ENCODE measurements at places on chromosomes 1 and 21.

DNA sequence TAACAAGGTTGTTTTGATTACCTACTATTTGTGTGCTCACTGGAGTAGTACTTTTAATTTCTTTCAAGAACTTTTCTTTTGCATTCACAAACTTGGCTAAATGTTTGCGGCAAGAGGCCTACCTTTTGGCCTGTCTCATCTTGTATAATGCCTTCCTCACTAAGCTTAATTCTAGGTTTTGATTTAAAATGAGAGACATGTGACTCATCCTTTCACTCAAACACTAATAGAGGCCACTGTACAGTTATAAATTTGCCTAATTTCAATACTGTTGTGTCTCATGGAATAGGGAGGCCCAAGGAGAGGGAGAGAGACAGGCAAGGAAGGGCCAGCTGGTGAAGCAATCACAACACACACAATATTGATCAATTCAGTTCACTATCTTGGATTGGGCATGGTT lies 66.1 kb downstream of the ZNF644 start:
- peaks cover 51% of the 10 kb centered on the region for H3K36me3 ChIP-seq
- no peaks in the 10 kb centered on the region for H3K27me3 ChIP-seq
- no peak for DNase-seq
- H3K4me1 ChIP-seq, result peaks cover 35% of the 10 kb centered on the region

GRCh38 chr1:222547944-222548671 lies at the start of gene HHIPL2:
TSS of gene HHIPL2 (minus strand) at chr1:222548104. CDS start at chr1:222548044, 60 bp downstream.
- H3K27ac ChIP-seq, result no peak within 1 kb of the TSS
- peaks cover 8% of the 10 kb centered on the region for H3K27me3 ChIP-seq
- no peak for DNase-seq
- no peaks in the 10 kb centered on the region for H3K36me3 ChIP-seq
- H3K4me1 ChIP-seq, result no peaks in the 10 kb centered on the region

DNA sequence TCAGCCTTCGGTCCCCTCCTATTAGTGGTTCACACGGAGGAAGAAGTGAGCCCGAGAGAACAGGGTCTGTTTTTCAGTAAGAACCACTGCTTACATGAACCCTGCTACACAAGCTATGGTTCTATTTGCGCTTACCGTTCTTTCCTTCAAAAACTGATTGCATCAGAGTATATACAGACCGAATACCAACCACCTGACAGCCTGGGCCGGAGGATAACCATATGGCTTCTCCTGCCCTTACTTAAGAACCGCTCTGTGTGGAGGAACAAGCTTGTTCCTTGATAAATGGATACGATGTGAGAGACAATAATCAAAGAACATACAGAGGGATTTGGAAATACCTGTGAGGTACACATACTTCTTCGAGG lies 1.1 kb upstream of the KCNT2 start:
- no peaks in the 10 kb centered on the region for H3K36me3 ChIP-seq
- DNase-seq, result no peak
- H3K27me3 ChIP-seq, result peaks cover 42% of the 10 kb centered on the region
- no peak overlapping the region for H3K4me3 ChIP-seq
- H3K4me1 ChIP-seq, result peaks cover 5% of the 10 kb centered on the region

GRCh38 chr1:49841767-49842166 lies 182.0 kb downstream of the AGBL4 start:
- H3K4me1 ChIP-seq, result no peaks in the 10 kb centered on the region
- H3K4me3 ChIP-seq, result no peak overlapping the region
- no peaks in the 10 kb centered on the region for H3K27me3 ChIP-seq
- no peaks in the 10 kb centered on the region for H3K36me3 ChIP-seq
- no peak for DNase-seq

GRCh38 chr1:52636721-52637695 lies 4.0 kb downstream of the SHISAL2A start:
- H3K36me3 ChIP-seq, result peaks cover 38% of the 10 kb centered on the region
- DNase-seq, result peak; percentile 82
- peaks cover 3% of the 10 kb centered on the region for H3K27me3 ChIP-seq
- H3K27ac ChIP-seq, result peak overlapping the region; percentile 97

- peaks cover 19% of the 10 kb centered on the region for H3K4me1 ChIP-seq
- no peak overlapping the region for H3K4me3 ChIP-seq
- no peak overlapping the region for H3K27ac ChIP-seq
- H3K36me3 ChIP-seq, result peaks cover 53% of the 10 kb centered on the region
- H3K27me3 ChIP-seq, result no peaks in the 10 kb centered on the region
Observed at GRCh38 chr1:100959502-100960060, 63.7 kb downstream of the SLC30A7 start.

- H3K4me1 ChIP-seq, result peaks cover 4% of the 10 kb centered on the region
- H3K27ac ChIP-seq, result no peak overlapping the region
- no peak overlapping the region for H3K4me3 ChIP-seq
- H3K27me3 ChIP-seq, result no peaks in the 10 kb centered on the region
- no peak for DNase-seq
Observed at GRCh38 chr1:207219979-207220889, 101.2 kb upstream of the CD55 start.

DNA sequence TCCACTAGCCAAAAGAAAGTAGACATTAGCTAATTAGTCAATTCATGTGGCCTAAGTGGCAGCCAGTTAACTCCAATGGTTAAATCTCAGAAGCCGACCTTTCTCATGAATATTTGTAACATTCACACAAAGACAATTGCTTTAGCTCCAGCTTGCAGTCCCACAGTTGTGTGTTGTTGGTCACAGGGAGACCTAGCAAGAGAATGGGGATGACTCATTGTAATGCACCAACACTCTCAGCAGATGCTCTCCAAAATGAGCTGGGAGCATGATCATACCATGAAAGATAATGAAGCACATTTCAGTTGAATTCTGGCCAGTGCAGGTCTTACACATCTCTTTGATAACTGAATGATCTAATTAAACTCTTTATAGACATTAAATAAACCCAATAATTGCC lies 160.4 kb downstream of the HLX start:
- H3K4me3 ChIP-seq, result no peak overlapping the region
- H3K36me3 ChIP-seq, result no peaks in the 10 kb centered on the region
- DNase-seq, result no peak
- H3K4me1 ChIP-seq, result no peaks in the 10 kb centered on the region
- H3K27me3 ChIP-seq, result no peaks in the 10 kb centered on the region
- no peak overlapping the region for H3K27ac ChIP-seq

DNA sequence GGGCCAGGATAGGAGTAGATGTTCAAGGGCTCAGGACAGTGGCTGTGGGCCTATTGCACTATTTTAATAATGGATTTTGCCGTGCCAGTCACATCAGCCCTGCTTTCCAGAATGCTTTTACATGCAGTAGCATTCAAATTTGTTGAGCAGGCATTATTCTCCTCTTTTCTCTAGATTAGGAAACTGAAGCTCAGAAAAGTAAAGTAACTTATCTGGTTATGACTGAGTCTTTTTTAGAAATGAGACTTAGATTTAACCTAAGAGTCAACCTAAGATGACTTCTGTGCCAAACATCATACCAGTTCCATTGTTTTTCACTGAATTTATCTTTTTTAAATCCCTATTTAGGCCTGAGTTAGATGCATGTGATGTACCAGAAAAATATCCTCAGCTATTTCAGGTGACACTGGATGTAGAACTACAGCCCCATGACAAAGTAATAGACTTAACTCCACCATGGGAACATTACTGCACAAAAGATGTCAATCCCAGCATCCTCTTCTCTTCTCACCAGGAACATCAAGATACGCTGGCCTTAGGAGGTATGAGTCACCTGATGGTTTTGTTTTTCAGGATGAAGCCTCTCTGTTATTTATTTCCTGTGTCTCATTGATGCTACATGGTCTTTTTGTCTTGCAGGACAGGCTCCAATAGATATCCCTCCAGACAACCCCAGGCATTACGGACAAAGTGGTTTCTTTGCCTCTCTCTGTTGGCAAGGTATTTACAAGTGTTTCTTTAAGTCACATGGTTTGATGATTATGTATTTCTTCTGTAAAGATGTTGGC lies 31.4 kb upstream of the LEPR start:
- no peak overlapping the region for H3K27ac ChIP-seq
- H3K27me3 ChIP-seq, result no peaks in the 10 kb centered on the region

DNA sequence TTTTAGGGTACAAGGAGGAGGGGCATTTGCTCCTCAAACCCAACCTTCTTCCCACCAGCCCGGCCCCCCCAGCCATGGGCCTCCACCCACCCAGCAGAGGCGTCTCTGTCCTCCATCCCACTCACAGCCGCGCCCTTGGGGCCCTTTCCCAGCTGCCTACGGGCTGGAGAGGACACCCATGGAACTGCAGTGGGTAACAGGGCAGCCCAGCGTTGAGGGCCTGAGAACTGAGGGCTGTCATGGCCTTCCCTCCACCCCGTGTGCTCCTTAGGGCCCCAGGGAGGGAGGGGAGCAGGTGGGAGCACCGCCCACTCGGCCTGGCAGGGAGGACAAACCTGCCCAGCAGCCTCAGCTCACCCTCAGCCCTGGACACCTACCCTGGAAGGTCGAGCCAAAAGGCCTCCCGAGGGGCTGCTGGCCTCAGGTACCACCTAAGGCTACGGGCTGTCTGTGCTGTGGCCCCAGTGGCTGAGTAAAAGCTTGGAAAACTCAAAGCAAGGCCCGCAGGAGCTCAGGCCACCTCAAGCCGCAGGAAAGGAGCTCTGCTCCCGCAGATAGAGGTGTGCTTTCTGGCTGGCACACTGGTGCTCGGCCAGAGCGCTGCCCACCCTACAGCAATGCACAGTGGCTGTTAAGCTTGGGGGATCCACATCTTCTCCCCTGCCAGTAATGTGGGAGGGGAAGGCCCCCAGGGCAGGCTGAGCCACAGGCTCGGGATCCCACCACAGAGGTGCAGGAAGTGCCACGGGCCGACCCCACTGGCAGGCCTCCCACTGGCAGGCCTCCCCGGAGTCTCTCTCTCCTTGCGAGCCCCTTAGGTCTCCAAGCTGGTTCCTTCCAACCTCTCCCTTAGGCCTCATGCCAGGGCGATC lies 2.2 kb upstream of the ARHGEF16 start:
- H3K36me3 ChIP-seq, result no peaks in the 10 kb centered on the region
- DNase-seq, result no peak
- peaks cover 8% of the 10 kb centered on the region for H3K4me1 ChIP-seq
- H3K27me3 ChIP-seq, result peaks cover 11% of the 10 kb centered on the region
- H3K4me3 ChIP-seq, result no peak overlapping the region

GRCh38 chr21:35016071-35016470 lies 33.0 kb downstream of the RUNX1 start:
- H3K4me3 ChIP-seq, result no peak overlapping the region
- peaks cover 44% of the 10 kb centered on the region for H3K36me3 ChIP-seq
- no peak overlapping the region for H3K27ac ChIP-seq
- no peaks in the 10 kb centered on the region for H3K27me3 ChIP-seq
- H3K4me1 ChIP-seq, result peaks cover 72% of the 10 kb centered on the region
- no peak for DNase-seq

DNA sequence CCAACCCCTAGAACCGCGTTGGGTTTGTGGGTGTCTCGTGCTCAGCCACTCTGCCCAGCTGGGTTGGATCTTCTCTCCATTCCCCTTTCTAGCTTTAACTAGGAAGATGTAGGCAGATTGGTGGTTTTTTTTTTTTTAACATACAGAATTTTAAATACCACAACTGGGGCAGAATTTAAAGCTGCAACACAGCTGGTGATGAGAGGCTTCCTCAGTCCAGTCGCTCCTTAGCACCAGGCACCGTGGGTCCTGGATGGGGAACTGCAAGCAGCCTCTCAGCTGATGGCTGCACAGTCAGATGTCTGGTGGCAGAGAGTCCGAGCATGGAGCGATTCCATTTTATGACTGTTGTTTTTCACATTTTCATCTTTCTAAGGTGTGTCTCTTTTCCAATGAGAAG lies 18.7 kb downstream of the TFF3 start:
- H3K27me3 ChIP-seq, result no peaks in the 10 kb centered on the region
- H3K36me3 ChIP-seq, result peaks cover 4% of the 10 kb centered on the region
- peaks cover 21% of the 10 kb centered on the region for H3K4me1 ChIP-seq
- H3K4me3 ChIP-seq, result no peak overlapping the region
- no peak for DNase-seq

DNA sequence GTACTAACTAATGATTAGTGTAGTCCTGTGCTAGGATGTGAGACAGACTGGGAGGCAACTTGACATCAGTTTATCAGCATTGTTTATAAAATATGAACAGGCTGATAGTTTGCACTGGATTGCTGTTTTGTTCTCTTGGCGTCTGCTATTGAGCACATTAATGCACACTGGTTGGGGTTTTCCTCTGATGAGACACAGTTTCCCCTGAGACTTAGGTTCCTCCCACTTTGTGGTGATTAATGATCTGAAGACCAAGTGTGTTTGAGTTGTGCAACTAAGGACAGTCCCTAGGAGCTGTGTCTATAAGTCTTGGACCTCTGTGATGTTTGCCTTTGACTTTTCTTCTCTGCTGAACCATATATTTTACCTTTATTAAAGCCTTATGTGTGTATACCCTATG lies 1015.4 kb downstream of the AMY1C start:
- H3K36me3 ChIP-seq, result no peaks in the 10 kb centered on the region
- no peak for DNase-seq
- H3K4me3 ChIP-seq, result no peak overlapping the region
- H3K4me1 ChIP-seq, result no peaks in the 10 kb centered on the region
- H3K27me3 ChIP-seq, result no peaks in the 10 kb centered on the region

- H3K4me3 ChIP-seq, result peak overlapping the region; percentile 64
- no peaks in the 10 kb centered on the region for H3K27me3 ChIP-seq
- peak overlapping the region; percentile 86 for H3K27ac ChIP-seq
- H3K36me3 ChIP-seq, result peaks cover 1% of the 10 kb centered on the region
Observed at GRCh38 chr1:25030674-25031589, 100.9 kb upstream of the RUNX3 start.

- H3K4me1 ChIP-seq, result peaks cover 50% of the 10 kb centered on the region
- DNase-seq, result no peak
- H3K27ac ChIP-seq, result no peak overlapping the region
- no peak overlapping the region for H3K4me3 ChIP-seq
- peaks cover 10% of the 10 kb centered on the region for H3K36me3 ChIP-seq
Observed at GRCh38 chr1:228812961-228813360, 77.7 kb downstream of the RHOU start.

DNA sequence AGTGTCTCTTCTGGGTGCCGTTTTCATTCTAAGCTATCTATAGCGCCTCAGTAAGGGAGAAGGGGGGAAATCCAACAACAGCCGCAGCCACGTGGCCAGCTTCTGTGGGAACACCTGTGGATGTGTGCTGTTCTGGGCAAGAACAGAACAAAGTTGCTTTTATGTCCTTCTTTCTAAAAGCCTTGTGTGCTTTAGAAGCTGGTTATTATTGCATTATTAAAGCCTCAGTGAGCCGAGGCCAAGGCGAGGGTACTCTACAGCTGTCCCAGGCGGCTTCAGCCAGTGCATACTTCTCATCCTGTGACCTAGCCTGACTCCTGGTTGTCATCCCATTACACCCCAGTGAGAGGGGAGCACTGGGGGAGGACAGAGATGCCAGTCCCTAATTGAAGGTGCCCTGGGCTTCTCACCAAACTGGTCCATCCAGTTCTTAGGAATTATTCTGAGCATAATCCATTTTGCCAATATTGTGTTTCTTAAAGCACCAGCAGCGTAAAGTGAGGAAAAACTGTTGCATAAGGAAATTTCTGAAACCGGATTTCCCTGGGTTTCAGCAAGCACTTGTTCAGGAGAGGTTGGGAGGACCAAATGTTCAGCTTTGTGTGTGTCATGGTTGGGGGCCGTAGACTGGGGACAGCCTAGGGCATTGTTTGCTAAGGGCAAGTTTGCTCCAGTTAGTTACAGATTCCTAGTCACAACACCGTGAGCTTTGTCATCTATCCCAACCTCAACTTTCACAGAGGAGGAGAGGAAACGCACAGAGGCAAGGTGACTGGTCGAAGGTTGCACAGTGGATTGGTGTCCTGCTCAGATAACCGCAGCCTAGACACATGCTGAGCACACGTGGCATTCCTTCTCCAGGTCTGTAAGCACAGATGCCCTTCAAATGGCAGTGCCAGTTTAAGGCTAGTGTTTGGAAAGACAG lies 61.0 kb upstream of the ATP1A1 start:
- H3K36me3 ChIP-seq, result no peaks in the 10 kb centered on the region
- H3K27me3 ChIP-seq, result no peaks in the 10 kb centered on the region
- H3K4me1 ChIP-seq, result peaks cover 12% of the 10 kb centered on the region
- no peak overlapping the region for H3K27ac ChIP-seq
- no peak for DNase-seq

GRCh38 chr1:175494011-175494554 lies 249.3 kb downstream of the TNR start:
- H3K27me3 ChIP-seq, result peaks cover 7% of the 10 kb centered on the region
- no peak overlapping the region for H3K4me3 ChIP-seq
- no peaks in the 10 kb centered on the region for H3K4me1 ChIP-seq
- no peaks in the 10 kb centered on the region for H3K36me3 ChIP-seq
- DNase-seq, result no peak

Data from activated CD4-positive, alpha-beta T cell treated with anti-CD3 and anti-CD28 coated beads, Interleukin-2, amount 10 ng/mL, durations not matched to agents 7 days and 5 days (primary cell).